Sciatic nerve (tissue), 2 donors: ENCODE measurements at places on chromosomes 12 and 14. TPM values are rescaled to one million over a fixed set of nuclear protein-coding genes. Genes with fewer than 3 reads are reported as not detected.

Gene SMIM41
- 12.4 TPM for total RNA-seq

Gene SLC16A7
- total RNA-seq, result 23.2 TPM

Gene MUCL1
- total RNA-seq, result not detected

Gene KRT73
- not detected for total RNA-seq

Gene CBLN3
- 7.0 TPM for total RNA-seq

Gene LGR5
- 2.3 TPM for total RNA-seq

Gene PDE3A
- total RNA-seq, result 10.1 TPM

Gene TMCC3
- total RNA-seq, result 24.9 TPM

Gene PAPLN
- 115 TPM for total RNA-seq

Gene DLGAP5
- 0.31 TPM for total RNA-seq

Gene ERP27
- total RNA-seq, result 1.0 TPM

Gene FITM1
- total RNA-seq, result 0.76 TPM

Gene CLEC2A
- total RNA-seq, result not detected

Gene CLEC1B
- total RNA-seq, result not detected

Gene PLA2G1B
- not detected for total RNA-seq

Gene LRIG3
- 54.2 TPM for total RNA-seq

Gene RNF31
- total RNA-seq, result 61.5 TPM

Gene NYNRIN
- 20.0 TPM for total RNA-seq
